ENCODE measurements at places on chromosomes 1 and 21. TPM values are rescaled to one million over a fixed set of nuclear protein-coding genes. Genes with fewer than 3 reads are reported as not detected.

DNA sequence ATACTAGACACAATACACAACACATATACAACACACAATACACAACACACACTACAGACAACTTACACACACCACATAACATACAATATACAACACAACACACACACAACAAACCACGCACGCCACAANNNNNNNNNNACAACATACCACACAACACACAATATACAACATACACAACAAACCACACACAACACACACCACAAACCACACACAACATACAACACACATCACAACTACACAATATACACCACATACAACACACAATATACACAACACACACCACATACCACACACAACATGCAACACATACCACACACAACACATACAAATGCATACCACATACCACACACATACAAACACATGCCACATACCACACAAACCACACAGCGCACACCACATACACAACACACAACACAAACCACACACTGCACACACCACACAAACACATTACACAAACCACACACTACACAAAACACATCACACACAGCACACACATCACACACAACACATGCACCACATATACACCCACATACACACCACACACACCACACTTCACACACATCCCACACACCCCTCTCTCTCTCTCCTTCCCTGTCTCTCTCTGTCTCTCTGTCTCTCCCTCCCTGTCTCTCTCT lies 108.3 kb downstream of the ETS2 start:
- no peaks in the 10 kb centered on the region for H3K36me3 ChIP-seq
- peaks cover 56% of the 10 kb centered on the region for H3K4me1 ChIP-seq
- no peak overlapping the region for H3K27ac ChIP-seq
- DNase-seq: no peak
- H3K4me3 ChIP-seq: no peak overlapping the region
- H3K27me3 ChIP-seq: no peaks in the 10 kb centered on the region

GRCh38 chr1:92324784-92325183 lies 25.9 kb downstream of the RPAP2 start:
- H3K36me3 ChIP-seq: peaks cover 4% of the 10 kb centered on the region
- no peaks in the 10 kb centered on the region for H3K27me3 ChIP-seq
- H3K4me3 ChIP-seq: no peak overlapping the region

- no peaks in the 10 kb centered on the region for H3K4me1 ChIP-seq
- H3K27ac ChIP-seq: no peak overlapping the region
- no peak overlapping the region for H3K4me3 ChIP-seq
- peak; percentile 41 for DNase-seq
- no peaks in the 10 kb centered on the region for H3K36me3 ChIP-seq
Observed at GRCh38 chr1:181469829-181470228, 13.5 kb upstream of the CACNA1E start.

The PCP4L1 gene
- total RNA-seq: not detected

The KRTAP12-4 gene
- not detected for total RNA-seq

GRCh38 chr1:226223786-226224244 lies 351 bp downstream of the MIXL1 start:
- DNase-seq: no peak
- H3K27me3 ChIP-seq: no peaks in the 10 kb centered on the region
- peaks cover 9% of the 10 kb centered on the region for H3K4me1 ChIP-seq
- no peaks in the 10 kb centered on the region for H3K36me3 ChIP-seq
- H3K27ac ChIP-seq: no peak overlapping the region

DNA sequence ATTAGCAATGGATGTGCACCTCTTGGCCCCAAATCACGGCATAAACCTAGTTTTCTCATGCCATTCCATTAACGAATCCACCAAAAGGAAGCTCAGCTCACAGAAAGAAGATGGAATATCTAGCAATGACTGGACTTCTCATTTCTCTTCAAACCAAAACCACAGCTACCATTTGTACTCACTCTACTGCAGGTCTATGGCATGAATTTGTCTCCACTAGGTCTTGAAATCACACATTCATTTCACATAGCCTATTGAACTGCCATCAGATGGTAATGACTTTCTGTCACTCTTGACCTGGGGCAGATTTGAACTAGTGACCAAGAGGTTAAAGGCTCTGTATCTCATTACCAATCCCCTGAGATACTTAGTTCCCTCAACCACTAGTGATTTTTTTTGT lies 382.7 kb downstream of the DPYD start:
- no peaks in the 10 kb centered on the region for H3K36me3 ChIP-seq
- H3K4me3 ChIP-seq: no peak overlapping the region
- H3K27me3 ChIP-seq: no peaks in the 10 kb centered on the region
- no peak for DNase-seq

GRCh38 chr1:246930830-246931548 lies 759 bp downstream of the AHCTF1 start:
- peaks cover 29% of the 10 kb centered on the region for H3K4me1 ChIP-seq
- peak; percentile 51 for DNase-seq
- peak overlapping the region; percentile 94 for H3K27ac ChIP-seq
- H3K4me3 ChIP-seq: peak overlapping the region; percentile 99
- no peaks in the 10 kb centered on the region for H3K27me3 ChIP-seq
- H3K36me3 ChIP-seq: no peaks in the 10 kb centered on the region

DNA sequence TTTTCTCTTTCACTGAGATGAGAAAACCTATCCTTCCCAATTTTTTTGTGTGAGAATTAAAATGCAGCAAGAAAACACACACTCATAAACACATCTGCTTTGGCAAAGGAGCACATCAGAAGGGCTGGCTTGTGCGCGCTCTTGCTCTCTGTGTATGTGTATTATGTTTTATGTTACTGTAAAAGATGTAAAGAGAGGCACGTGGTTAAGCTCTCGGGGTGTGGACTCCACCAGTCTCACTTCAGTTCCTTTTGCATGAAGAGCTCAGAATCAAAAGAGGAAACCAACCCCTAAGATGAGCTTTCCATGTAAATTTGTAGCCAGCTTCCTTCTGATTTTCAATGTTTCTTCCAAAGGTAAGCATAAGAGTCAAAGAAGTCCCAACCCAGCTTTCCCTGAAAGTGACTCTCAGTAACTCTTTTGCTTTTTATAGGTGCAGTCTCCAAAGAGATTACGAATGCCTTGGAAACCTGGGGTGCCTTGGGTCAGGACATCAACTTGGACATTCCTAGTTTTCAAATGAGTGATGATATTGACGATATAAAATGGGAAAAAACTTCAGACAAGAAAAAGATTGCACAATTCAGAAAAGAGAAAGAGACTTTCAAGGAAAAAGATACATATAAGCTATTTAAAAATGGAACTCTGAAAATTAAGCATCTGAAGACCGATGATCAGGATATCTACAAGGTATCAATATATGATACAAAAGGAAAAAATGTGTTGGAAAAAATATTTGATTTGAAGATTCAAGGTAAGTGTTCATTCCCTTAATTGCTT lies at the start of gene CD2:
Gene CD2 (plus strand): TSS at position 233 of the 780 bp plus-strand sequence. CDS start 63 bp downstream, at position 296.
- no peaks in the 10 kb centered on the region for H3K36me3 ChIP-seq
- H3K27me3 ChIP-seq: no peaks in the 10 kb centered on the region
- H3K27ac ChIP-seq: no peak within 1 kb of the TSS
- DNase-seq: no peak
- H3K4me1 ChIP-seq: no peaks in the 10 kb centered on the region

Measured in body of pancreas (tissue), 4 donors.